ENCODE measurements at places on chromosomes 11 and 22.

- DNase-seq = no peak
These were observed 51.9 kb upstream of the ALX4 start for GRCh38 chr11:44361813-44362212.

DNA sequence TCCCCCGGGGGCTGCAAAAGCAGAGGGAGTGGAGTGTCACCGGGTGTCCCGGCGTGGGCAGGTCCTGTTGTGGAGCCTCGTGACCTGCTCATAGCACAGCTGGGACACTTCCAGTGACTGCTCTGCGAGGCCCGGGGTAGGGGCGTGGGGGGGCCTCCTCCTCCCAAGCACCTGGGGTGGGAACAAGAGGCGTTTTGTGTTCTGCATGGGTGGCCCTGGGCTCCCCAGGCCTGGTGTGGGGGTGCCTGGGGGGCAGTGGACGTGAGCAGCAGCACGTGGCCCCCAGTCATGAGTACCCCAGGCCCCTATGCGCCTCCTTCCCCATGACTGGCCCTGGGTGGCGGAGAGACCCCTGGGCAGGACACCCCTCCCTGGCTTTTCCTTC, 104.7 kb downstream of the KCNQ1 start:
- no peak for DNase-seq

DNA sequence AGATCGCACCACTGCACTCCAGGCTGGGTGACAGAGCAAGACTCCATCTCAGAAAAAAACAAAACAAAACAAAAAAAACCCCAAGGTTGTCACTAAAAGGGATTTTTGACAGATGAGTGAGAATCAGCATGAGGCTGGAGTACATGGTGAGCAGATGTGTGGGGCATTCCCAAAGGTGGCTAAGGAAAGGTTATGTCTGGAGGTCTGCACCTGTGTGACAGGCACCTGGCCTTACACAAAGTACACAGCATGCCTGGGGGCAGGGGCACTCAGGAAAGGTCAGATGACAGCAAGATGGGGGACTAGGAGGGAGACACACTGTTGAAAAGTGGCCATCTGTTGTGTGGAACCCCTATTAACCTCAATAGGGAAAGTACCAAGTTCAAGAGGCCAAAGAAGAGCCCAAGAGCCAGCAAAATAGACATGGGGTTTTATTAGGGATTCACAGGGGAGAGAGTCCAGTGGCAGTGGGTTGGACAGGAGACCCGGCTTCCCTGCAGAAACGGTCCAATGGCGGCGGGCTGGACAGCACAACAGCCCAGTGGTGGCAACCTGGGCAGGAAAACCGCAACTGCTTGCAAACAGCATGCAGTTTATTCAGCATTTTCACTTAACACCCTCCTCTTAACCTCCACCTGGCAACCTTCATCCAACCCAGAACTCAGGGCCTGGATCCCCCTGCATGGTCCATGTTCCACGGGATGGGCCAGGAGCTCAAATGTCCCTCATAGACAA, 101.1 kb downstream of the MICAL2 start:
- DNase-seq = no peak

DNA sequence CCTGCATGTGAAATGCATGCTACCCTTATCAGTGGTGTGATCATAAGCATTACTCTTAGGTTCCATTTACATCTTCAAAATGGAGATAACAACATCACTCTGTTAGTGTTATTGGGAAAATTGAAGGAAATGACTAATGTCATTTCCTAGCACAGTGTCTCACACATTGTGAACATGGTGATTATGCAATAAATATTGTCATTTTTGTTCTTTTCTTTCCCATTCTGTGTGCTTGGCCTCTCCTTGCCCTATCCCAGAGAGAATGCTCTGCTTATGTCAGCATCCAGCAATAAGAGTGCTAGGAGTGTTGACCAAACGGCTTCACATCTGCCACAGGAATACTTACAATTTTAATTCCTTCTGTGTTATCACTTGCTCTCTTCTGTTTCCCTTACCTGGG, 1024.1 kb upstream of the CCDC90B start:
- no peak for DNase-seq

GRCh38 chr11:104898685-104899013, 389 bp upstream of the CASP12 start:
- no peak for DNase-seq

- DNase-seq = no peak
These were observed 8.6 kb upstream of the MTNR1B start for GRCh38 chr11:92960886-92961285.

- no peak for DNase-seq
These were observed 333.2 kb downstream of the CASP12 start for GRCh38 chr11:104564921-104565582.
